ENCODE measurements at places on chromosomes 16 and 17. TPM values are rescaled to one million over a fixed set of nuclear protein-coding genes. Genes with fewer than 3 reads are reported as not detected.

The TERB1 gene
- polyA plus RNA-seq: not detected

The DYNC1LI2 gene
- 79.5 TPM for polyA plus RNA-seq

The CASKIN1 gene
- polyA plus RNA-seq: 3.1 TPM

The WNT3 gene
- 2.7 TPM for polyA plus RNA-seq

DNA sequence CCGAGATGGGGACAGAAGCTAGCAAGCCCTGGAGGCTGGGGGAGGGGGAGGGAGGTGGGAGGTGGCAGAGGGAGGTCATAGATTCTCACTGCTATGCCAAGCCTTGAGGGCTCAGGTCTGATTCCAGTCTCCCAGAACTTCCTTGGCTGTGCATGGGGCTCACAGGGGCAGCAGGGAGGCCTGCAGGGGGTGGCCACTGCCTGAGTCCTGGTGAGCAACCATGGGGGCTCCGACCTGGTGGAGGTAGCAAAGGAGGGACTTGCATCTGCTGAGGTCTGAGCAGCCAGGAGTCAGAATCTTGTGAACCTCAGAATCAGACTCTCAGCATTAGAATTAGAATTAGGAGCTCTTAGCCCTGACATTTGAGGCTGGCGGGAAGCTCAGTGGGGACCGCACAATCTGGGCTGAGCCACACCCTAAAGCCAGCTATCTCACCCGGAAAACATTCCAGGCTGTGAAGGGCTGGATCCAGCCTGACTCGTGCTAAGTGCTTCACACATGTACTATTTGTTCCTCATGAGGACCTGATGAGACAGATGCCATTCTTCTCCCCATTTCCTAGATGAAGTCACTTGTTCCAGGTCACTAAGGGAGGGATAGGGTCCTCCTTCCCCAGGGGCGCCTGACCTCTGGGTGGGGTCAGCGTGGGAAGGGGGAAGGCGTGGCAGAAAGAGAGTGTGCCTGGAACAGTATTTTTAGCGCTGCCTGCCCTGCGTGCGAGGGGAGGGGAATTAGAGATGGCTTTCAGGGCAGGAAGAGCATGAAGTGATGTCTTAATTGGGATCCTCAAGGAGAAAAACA, 17.3 kb upstream of the KCNJ12 start:
- no peak for DNase-seq

The CANT1 gene
- 35.9 TPM for polyA plus RNA-seq
